Forelimb muscle (tissue), 1 donor: ENCODE measurements at places on chromosomes 16 and 17.

DNA sequence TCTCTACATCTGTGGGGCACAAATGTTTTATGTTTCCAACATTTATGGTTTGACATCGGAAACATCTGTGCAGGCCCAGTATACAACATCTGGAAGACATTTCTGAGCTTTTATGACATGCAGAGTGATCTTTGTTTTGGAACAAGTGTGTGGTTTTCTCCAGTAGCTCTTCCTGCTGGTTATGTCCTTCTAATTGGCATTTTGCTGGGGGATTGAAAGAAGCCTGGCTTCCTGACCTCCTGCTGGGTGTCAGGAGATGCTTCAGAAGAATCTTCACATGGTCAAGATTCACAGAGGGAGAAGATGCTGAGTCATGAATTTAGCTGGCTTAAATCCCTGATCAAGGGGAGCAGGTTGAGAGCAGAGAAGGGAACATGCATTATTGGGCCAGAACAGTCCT, 279.5 kb upstream of the MYOCD start:
- no peak for DNase-seq

- DNase-seq: no peak
Measured at GRCh38 chr16:74577882-74578366, 29.0 kb downstream of the GLG1 start.

GRCh38 chr17:45225051-45225700, 3.5 kb downstream of the FMNL1 start:
- no peak for DNase-seq

DNA sequence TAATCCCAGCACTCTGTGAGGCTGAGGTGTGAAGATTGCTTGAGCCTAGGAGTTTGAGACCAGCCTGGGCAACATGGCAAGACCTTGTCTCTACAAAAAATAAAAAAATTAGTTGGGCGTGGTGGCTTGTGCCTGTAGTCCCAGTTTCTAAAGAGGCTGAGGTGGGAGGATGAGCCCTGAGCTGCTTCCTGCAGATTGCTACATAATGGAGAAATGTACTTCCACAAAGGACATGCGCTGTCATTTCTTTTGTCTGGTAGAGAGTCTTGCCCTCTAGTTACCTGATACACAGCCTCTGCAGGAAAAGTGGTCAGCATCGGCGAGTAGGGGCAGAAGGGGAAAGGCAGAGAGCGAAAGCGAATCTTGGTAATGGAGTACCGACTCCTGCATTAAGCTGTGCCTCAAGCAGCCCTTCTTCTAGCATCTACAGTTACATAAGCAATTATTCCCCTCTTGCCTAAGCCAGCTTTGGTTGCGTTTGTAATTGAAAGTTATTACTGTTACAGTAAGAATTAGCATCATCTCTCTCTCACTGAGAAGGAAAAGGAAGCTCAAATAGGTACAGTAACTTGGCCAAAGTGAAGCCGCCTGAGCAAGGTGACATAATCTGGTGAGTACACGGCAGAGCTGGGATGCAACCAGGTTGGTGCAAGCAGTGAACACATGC, 18.5 kb upstream of the GGA2 start:
- no peak for DNase-seq

- no peak for DNase-seq
Measured at GRCh38 chr16:4048481-4048880, 67.8 kb downstream of the ADCY9 start.

DNA sequence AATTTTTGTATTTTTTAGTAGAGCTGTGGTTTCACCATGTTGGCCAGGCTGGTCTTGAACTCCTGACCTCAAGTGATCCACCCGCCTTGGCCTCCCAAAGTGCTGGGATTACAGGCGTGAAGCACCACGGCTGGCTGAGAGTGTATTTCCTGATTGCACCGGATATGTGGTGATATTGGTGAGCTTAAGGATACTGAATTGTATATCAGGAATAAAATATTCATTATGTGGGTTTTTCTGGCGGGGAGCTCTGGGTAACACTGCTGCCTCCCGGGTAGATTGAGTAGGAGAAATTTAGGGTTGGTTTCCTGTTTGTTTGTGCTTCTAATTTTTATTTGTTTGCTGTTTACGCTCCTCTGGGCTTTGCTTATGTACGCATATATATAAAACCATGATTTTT, 7.7 kb upstream of the TMEM98 start:
- DNase-seq: no peak

GRCh38 chr16:50389900-50390299, 21.1 kb upstream of the BRD7 start:
- no peak for DNase-seq

DNA sequence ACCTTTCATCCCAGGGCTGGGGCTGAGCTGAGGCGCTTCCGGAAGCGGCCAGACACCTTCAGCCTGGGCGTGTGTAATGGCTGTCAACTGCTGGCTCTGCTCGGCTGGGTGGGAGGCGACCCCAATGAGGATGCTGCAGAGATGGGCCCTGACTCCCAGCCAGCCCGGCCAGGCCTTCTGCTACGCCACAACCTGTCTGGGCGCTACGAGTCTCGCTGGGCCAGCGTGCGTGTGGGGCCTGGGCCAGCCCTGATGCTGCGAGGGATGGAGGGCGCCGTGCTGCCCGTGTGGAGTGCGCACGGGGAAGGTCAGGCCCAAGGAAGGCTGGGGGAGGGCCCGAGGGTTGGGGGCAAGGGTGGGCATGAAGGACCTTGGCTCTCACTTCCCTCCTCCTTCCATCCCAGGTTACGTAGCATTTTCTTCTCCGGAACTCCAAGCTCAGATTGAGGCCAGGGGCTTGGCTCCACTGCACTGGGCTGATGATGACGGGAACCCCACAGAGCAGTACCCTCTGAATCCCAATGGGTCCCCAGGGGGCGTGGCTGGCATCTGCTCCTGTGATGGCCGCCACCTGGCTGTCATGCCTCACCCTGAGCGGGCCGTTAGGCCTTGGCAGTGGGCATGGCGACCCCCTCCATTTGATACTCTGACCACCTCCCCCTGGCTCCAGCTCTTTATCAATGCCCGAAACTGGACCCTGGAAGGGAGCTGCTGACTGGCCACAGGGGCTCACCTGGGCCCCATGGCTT, 19.6 kb downstream of the PFAS start:
- DNase-seq: no peak

DNA sequence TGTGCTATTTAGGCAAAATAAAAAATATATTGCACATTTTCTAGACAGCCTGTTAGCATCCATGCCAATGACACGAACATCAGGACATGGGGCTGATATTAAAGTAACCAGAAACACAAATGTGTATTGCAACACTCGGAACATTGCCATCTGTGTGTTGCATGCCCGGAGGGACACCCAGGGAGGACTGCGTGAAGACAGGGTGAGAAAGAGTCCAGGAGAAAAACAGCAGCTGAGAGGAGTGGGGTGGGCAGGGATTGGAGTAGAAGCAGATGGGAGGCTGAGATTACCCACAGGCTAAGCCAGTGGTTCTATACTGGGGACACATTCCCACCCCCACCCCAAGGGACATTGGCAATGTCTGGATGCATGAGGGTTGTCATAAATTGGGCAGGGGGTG, 114.8 kb downstream of the GRIN2A start:
- DNase-seq: no peak

DNA sequence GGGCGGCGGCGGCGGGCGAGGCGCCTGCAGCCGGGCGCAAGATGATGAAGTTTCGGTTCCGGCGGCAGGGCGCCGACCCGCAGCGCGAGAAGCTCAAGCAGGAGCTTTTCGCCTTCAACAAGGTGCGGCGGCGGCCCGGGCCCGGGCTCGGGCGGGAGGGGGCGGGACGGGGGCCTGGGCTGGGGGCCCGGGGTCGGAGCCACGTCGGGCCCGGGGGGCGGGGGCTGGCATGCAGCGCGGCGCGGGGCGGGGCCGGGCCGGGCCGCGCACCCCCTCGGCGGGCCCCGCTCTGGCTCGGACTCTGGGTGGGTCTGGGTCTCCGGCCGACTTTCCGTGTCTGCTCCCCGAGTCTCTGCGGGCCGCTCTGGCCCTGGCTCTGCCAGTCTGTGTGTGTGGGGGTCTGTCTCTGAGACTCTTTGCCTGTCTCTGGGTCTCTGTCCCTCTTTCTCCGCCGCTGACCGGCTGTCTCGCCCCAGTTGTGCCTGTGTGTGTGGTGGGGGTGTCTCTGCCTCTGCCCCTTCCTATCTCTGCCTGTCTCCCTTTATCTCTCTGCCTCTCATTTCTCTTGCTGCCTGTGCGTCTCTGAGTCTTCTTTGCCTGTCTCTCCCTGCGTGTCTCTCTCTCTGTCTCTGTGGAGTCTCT, 328 bp downstream of the LLGL1 start:
- DNase-seq: no peak

DNA sequence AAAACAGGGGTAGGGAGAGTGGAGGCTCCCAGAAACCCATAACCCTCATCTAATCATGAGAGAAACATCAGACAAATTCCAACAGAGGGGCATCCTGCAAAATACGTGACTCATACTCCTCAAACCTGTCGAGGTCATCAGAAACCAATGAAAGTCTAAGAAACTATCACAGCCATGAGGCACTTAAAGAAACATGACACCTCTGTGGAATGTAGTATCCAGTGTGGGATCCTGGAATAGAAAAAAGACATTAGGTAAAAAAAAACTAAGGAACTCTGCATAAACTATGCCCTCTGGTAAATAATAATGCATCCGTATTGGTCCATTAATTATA, 16.4 kb downstream of the CDH5 start:
- no peak for DNase-seq

GRCh38 chr16:68676113-68676860, 31.2 kb downstream of the CDH3 start:
- no peak for DNase-seq

- no peak for DNase-seq
Measured at GRCh38 chr17:49029801-49030200, 32.6 kb downstream of the IGF2BP1 start.

DNA sequence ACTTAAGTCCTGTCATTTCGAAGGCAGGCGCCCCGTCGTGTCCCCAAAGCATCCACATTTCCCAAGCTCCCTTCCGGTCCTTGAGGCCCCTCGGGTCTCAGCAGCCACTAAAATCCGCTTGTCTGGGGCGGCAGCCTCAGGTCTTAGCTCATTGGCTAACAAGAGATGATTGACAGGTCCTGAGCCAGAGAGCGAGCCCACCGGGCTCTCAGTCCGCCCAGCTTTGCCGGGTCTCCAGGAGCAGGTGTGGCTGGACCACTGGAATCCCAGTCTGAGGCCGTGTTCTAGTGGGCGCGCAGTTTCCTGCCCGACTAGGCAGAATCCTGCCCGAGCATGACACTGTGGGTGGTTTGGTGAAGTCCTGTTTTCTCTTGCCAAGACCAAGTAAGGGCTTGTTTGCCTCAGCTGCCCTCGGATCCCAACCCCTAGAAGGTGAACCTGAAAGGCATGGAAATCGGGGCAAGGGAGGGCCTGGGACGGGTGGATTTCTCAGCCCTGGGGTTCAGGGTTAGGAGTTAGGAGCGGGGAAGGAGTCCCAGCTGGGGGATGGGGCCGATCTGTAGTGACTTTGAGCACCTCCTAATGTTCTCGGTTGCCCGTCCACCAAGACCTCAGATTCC, 42.8 kb downstream of the MRC2 start:
- no peak for DNase-seq

- no peak for DNase-seq
Measured at GRCh38 chr16:56675685-56676210, 6.1 kb downstream of the MT1H start.

GRCh38 chr16:14427371-14427948, 202.6 kb downstream of the PARN start:
- DNase-seq: no peak
